ENCODE measurements at places on chromosomes 7 and 10.

DNA sequence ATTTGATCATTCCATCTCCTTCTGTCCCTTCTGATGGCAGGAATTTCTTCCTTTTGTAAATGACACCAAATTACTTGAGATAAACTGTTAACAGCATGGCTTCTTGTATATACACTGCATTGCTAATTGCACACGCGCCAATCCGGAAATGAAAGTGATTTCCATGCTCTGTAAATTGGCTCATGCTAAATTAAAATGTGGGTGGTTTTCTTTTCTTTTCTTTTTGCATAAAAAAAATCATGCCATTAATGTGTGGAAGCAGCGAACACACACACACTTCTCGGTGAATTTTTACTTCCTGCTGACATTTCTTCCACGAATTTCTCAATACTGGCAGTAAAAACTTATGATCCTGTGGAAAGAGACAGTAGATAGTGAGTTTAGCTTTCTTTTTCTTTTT is 123.1 kb upstream of the CCDC6 start:
- no peak for DNase-seq

GRCh38 chr7:25894002-25894901 is 257.7 kb upstream of the NFE2L3 start:
- peak; percentile 39 for DNase-seq

DNA sequence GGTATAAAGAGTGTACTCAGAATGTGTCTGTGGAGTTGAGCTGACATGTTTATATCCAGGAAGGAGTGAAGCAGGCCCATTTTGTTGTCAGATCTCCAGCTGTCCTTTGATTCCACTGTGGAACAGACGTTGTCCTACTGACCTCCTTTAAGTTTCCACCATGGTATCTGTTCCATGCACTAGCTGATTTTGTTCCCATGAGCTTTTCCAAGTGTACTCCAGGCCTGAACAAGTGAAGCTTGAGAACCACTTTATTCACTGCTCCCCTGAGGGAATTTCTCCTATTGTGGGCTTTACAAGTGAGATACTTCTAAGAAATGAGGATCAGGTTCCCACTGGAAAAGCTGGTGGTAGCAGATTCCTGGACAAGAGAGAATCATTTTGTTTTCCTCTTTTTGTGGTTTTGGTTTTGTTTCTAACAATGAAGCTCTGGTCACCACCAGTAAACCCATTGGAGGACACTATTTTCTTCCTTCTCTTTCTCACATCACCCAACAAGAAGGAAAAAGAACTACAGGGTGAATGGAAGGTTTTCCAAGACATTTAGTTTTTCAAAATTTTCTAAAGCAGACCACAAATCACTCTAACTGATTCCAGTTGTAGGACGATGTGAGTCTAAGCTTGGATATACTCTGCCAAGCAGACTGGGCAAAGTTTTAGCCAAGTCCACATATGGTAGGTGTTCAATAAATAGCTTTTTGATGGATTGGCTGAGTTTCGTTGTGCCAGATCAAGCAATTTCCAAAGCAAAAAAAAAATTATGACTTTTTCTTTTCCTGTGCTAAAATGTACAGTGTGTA is 144.2 kb downstream of the JCAD start:
- no peak for DNase-seq

- DNase-seq, result no peak
Measured at GRCh38 chr10:73889014-73889413, 14.7 kb upstream of the CAMK2G start.

GRCh38 chr7:80790877-80791276 is 128.0 kb downstream of the SEMA3C start:
- no peak for DNase-seq

- no peak for DNase-seq
Measured at GRCh38 chr7:133688483-133689239, 435.8 kb downstream of the EXOC4 start.

DNA sequence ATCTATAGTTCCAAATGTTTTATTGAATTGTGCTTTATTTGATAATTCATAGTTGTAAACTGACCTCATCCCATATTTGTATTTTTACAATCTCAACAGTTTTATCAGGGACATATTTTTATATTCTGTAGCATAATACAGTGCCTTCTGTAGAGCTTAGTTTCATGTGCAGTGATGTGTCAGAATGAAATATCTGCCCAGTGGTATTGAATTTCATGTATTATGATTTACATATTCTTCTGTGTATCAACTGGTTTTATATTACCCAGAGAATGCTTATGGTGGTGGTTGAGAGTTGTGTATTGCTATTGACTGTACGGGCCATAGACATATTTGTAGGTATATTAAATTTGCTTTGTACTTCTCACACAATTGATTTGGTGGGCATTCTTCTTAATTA is 89.9 kb downstream of the KAT6B start:
- DNase-seq, result no peak

- no peak for DNase-seq
Measured at GRCh38 chr10:103192089-103192450, 1.0 kb downstream of the NT5C2 start.

DNA sequence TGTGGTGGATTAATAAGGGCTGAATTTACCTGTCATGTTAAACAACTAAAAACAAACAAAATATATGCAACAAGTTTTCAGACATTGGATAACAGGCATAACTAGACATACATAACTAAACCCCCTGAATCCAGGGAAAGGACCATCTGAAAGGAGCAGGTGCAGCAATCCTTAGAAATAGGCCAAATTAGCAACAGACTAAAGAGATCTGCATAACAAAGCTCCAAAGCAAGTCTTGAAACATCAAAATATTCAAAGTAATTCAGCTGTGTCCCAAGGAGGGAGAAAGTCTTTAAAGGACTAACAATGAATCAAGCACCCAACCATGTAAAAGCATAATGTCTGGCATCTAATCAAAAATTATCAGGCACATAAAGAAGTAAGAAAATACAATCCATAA is 475.1 kb downstream of the GRID1 start:
- no peak for DNase-seq

- DNase-seq, result no peak
Measured at GRCh38 chr7:1090686-1091643, 3.1 kb downstream of the GPER1 start.

- DNase-seq, result no peak
Measured at GRCh38 chr7:120442838-120443237, 169.9 kb downstream of the KCND2 start.

GRCh38 chr7:85306115-85306514 is 119.3 kb upstream of the SEMA3D start:
- no peak for DNase-seq

- no peak for DNase-seq
Measured at GRCh38 chr10:24652381-24652957, 71.2 kb downstream of the ARHGAP21 start.

DNA sequence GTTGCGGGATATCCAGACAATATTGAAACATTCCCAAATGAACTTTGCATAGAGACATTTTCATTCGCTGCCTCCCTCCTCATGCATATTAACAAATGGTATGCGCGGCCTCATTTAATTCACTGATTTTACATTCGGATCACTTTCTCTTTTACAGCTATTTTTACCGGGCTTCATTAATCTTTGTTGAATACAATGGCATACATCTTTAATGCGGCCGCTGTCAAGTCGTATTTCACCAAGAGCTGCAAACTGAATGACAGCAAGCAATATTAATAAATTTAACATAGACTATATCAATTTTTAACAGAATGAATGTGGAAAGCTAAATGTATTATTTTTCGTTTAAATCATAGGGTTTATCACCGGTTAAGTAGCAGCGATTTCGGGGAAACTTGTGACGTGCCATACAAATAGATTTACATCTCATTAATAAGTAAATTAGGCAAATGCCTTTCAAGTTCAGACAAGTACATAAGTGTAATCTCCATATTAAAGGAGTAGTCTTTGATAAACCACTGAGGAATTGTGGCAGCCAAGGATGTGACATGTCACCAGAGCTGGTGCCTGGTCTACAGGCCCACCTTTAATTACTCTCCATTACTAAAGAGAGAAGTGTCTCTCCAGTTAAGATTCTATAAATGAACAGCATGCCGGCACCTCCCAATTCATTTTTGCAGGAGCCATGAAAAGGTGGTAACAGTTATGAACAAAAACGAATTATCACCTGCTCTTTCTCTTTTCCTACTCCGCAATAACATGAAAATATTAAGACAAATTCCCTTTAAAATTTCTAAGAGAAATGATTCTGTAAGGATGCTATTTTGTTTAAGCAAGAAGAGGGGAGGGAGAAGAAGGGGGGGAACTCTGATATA is 568.9 kb upstream of the MKI67 start:
- no peak for DNase-seq

GRCh38 chr10:70007116-70007820 is 45.4 kb upstream of the MACROH2A2 start:
- no peak for DNase-seq

DNA sequence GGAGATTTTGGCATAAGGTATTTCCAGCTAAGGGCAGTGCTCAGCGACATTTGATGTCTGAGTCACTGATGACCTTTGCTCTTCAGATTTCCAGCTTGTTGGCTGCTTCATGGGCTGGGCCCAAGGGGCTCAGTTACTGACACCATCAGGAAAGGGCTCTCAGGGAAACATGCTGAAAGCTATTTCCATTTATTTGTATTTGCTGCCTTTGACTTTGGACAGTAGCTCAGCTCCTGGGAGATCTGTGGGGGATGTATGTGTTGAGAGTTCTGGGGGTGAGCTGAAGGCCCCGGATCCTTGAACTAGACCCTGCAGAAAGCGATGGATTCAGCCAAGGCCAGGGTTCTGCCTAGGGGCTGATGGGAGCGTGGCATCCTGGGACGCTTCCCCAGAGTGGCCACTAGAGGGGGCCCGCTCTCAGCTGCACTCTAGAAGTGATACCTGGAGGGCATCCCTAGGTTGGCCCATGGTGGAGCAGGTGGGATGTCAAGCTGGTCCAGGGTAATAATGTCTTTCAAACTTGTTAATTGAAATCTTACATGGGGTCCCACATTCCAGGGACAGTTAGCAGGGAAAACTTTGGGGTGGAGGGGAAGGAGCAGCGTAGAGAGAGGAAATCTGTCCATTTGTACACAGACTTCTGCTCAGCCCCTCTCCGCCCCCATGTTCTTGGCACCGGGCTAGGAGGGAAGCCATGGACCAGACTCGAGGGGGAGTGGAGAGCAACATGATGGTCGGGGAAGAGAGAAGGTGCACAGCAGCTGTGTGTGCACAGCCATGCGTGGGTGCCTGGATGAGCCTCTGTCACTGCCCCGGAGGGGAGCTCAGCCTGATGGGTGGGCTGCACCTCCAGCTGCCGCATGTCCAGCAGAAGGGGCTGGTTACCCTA is 3.0 kb upstream of the BTBD16 start:
- DNase-seq, result peak; percentile 31

GRCh38 chr10:89553064-89553734 is 17.8 kb upstream of the SLC16A12 start:
- DNase-seq, result no peak

DNA sequence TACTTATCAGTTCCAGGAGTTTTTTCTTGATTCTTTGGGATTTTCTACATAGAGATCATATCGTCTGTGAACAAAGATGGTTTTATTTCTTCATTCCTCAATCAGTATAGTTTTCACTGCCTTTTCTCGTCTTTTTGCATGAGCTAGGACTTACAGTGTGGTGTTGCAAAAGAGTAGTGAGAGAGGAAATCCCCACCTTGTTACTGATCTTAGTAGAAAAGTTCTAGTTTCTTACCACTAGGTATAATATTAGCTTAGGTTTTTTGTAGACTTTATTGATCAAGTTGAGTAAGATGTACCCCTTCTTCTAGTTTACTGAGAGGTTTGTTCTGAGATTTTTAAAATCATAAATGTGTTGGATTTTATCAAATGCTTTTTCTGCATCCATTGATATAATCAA is 123.3 kb downstream of the TMEM26 start:
- DNase-seq, result no peak

GRCh38 chr10:93867525-93867924 is 26.3 kb upstream of the SLC35G1 start:
- no peak for DNase-seq

GRCh38 chr7:140026935-140027334 is 35.8 kb downstream of the PARP12 start:
- no peak for DNase-seq

- no peak for DNase-seq
Measured at GRCh38 chr7:28328822-28329660, 83.3 kb upstream of the CREB5 start.

DNA sequence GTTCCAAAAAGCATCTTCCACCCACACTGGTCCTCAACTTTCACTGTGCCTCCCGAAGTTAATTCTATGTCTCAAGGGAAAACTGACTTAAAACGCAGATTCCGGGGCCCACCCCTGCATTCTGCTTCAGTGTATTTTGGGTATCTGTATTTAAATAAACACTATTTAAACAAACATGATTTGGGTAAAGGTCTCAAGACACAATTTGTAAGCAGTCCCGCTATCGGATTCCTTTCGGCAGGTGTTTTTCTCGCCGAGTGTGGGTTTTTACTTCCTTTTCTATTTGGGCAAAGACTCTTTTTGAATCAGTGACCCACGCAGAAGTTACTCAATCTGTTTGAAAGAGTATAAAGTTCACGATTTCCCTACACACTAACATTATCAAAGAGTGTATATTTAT is 1.2 kb downstream of the PDIA4 start:
- DNase-seq, result no peak

DNA sequence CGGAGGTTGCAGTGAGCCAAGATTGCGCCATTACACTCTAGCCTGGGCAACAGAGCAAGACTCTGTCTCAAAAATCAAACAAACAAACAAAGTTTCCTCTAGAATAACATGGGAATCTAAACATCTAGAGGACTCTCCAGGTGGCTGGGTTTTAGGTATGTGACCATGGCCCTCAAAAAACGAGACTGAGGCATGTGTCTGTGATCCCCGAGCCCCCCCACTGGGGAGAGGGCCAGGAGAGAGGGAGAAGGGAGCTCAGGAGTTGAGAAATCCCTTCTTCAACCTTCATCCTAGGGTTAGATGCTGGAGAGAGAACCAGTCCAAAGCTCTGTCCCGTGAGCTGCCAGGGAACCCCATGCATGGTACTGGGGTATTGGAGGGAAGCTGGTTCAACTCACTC is 188.0 kb upstream of the LYZL2 start:
- no peak for DNase-seq

All from CD4-positive, alpha-beta T cell treated with Interleukin-6 at 100 ng/mL for 8 hours (primary cell).